ENCODE measurements at places on chromosomes 12 and 14.

DNA sequence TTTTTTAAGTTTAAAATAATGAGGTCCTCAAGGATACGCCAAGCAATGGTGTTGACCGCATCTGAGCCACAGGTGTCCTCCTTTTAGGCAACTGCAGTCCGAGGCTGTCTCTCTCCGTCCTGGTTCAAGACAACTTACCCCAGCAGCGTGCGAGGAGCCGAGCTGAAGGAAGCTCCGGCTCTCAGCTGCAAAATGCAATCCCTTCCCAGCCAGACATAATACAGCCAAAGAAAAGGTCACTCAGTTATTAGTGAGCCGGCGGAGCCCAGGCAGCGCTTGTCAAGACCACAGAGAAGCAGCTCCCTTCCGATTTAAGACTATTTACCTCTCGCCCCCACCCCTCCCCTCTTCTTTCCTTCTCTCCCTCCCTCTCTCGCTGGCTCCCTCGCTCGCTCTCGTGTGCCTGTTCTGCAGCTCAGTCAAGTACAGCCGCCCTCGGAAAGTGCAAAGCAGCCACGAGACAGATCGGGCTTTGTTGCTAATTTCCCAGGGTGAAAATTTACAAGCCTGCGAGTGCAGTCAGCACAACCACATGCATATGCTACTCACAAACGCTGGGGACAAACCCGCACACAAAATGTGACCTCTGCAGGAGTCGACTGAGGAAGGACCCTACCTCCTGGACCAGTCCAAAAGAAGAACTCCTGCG lies 363 bp upstream of the LMO3 start:
- DNase-seq = no peak

DNA sequence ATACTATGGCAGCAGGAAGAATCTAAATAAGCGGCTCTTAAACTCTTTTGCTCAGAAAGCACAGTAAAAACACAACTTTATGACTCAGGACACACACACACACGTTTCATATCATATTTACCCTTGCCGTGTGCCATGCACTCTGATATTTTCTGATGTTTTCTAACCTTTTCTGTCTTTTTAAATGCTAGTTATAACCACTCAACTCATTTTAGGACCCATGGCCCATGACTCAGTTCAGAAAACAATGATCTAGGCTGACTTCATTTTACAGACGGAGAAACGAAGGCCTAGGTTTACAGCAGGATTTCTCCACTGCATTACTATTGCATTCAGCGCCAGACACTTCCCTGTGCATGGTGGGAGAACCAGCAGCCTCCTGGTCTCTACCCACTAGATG lies 9.1 kb downstream of the VWF start:
- DNase-seq = no peak

GRCh38 chr12:94297096-94297699 lies 148.8 kb downstream of the PLXNC1 start:
- DNase-seq = no peak

- DNase-seq = no peak
These were observed 403.1 kb downstream of the TMEM121 start for GRCh38 chr14:105929327-105930081.

- DNase-seq = no peak
These were observed 145.0 kb downstream of the PRKCH start for GRCh38 chr14:61466249-61466904.

GRCh38 chr14:38522724-38523123 lies 266.8 kb upstream of the CLEC14A start:
- DNase-seq = no peak
